ENCODE measurements at places on chromosomes 16 and 17.

DNA sequence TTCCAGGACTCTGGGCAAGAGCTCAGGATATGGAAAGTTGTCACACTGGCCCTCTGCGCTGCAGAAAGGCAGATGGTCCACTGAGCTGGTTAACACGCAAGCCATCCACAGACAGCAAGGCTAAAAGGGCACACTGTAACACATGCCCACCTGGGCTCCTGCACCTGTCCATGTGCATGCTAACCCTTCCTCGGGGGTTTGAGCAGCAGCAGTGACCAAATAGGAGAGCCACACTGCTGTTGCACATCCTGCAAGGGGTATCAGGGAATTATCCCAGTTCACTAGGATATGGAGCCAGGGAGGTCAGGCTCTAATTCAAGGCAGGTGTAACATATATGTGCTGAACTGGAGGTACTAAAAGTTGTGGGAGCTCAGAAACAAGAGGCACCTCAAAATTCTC lies 471.0 kb upstream of the CDH5 start:
- no peak for DNase-seq

DNA sequence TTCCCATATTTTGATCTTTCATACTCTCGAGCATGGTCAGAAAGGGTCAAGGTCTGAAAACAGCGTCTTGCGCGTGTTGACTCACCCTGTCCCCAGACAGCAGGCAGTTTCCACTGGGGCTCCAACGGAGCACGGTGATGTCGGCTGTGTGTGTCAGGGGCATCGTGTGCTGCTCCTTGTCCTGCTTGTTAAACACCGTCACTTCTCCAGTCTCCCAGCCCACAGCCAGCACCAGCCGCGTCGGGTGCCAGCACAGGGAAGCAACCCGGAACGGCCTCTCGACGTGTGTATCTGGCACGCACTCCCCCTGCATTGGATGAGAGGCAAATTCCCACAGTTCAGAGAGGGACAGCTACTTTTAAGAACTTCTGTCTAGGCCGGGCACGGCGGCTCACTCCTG lies 9.6 kb downstream of the IFT140 start:
- DNase-seq: no peak

GRCh38 chr17:33038740-33039139 lies 47.1 kb downstream of the SPACA3 start:
- DNase-seq: peak; percentile 29

DNA sequence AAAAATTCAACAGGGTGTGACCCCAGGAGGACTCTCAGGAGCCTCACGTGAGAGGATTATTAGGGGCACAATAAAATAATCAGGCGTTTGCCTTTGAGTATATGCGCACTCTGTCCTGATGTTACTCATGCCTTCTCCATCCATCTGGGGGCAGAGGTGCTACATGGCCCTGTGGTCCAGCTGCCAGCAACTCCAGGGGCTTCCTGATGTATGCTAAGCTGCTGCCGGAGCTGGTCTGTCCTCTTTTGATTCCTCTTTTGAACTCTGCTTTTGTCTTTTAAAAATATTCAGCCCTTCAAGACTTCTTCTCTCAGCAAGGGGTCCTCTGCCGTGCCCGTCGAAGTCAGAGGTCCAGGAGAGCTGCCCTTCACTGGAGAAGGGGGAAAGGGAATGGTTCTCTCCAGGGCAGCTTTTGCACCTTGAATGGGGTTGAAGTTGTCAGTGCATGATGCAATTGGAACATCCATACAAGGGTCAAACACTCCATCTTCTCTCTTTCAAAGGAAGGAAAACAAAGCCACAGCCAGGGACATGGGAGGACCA lies 431.4 kb downstream of the SHISA9 start:
- peak; percentile 13 for DNase-seq

- DNase-seq: no peak
Observed at GRCh38 chr17:74769856-74770497, 6.2 kb downstream of the NAT9 start.

DNA sequence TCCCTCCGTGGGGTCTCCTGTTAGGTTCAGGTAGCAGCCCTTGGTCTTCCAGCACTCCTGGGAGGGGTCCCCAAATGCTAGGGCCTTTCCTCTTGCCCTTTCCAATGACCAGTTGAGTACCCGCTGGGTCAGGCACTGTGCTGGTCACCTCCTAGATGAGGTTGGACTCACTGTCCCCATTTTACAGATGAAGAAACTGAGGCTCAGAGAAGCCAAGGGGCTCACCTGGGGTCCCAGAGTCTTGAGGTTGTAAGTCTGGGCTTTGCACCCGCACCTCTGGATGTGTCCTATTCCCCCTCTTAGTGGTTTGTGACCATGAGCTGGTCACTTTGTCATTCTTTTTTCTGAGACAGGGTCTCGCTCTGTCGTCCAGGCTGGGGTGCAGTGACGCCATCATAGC lies 1.4 kb upstream of the CASKIN1 start:
- no peak for DNase-seq

DNA sequence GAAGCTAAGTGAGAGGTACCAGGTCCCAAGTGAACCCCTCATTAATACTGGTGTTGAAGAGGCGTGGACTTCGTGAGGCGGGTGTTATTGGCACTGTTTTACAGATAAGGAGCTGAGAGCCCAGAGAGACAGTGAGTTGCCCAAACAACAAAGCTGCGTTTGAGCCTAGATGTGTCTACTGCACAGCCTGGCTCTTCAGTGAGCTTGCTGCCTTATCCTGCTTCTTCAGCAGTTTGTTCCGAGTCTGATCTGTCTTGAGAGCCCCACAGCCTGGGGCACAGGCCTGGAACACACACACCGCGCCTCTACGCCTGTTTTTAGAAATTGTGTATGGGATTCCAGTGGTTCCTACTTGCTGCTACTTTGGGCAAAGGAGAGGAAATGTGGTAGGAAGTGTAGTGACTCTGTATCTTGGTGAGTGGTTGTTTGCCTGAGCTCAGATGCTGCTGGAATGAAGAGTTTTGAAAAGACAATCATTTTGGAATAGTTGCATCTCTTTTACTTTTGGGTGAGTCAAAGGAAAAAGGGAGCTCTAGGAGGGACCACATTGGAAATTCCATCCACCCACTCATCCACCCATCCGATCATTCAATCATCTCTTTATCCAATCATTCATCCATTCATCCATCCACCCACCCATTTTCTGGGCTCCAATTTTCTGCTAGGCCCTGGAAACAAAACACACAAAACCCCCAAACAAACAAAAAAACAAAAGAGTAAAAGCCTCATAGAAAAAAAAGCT lies 22.3 kb upstream of the PLCG2 start:
- no peak for DNase-seq

DNA sequence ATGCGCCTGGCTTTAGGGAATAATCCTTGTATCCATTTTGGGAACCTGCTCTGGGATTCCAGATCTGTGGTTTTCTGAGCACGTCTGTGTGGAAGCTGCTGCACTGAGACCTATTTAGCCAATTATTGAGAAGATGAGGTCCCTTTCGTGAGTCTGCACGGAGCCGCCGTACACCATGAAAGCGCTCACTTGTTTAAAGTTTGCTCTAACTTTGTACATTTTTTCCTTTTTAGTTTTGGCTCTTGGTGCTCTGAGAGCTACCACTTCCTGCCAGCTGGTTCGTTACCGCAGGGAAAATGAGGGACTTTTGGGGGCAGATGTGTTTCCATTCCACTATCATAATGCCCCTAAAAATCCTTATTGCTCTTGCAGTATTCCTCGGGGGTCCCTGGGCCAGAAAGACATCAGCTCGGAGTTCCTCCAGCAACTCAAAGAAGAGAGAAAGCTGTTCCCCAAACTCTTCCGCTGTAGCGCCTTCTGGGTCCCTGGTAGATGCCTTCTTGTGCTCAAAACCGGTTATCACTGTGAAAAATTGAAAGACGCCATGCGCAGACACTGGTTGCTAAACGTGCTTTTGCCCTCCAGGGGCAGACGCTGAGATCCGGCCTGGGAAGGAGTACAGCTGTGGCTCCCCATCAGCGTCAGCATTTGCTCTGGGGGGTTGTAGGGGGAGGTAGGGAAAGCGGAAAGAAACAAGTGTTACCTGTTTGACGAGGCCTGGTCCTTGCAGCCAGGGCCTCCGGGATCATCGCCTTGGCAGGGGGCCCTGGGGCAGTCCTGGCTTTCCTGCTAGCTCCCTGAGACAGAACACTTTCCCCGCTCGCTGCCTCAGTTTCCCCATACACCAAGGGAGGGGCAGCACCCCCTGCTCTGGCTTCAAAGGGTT lies 238.1 kb downstream of the MRTFB start:
- no peak for DNase-seq

DNA sequence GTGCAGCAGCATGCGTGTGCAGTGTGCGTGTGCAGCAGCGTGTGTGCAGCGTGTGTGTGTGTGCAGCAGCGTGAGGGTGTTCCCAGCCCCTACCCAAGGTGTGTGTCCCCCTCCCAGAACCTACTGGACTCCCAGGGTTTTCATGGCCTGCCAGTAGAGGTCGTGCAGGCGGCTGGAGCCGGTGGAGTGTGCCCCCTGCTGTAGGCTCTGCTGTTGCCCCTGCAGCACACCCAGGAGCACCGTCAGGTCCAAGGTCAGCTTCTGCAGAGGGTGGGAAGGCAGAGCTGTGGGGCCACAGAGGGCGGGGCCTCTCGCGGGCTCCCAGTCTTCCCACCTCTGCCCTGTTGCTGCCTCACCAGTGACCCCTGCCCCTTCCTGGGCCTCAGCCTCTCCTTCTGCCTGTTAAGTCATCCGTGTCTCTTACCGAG lies 14.9 kb downstream of the MYBBP1A start:
- no peak for DNase-seq

All from NCI-H1092 (cell line).